ENCODE measurements at places on chromosomes 1 and 21. TPM values are rescaled to one million over a fixed set of nuclear protein-coding genes. Genes with fewer than 3 reads are reported as not detected.

Gene LCE2C
- not detected for total RNA-seq

Gene TRIM45
- 19.0 TPM for total RNA-seq

Gene OR10J1
- not detected for total RNA-seq

Gene CSF1
- total RNA-seq: 2.7 TPM

Gene C8A
- not detected for total RNA-seq

Gene PTPN7
- total RNA-seq: not detected

Gene RIIAD1
- total RNA-seq: not detected

Gene RHCE
- 0.22 TPM for total RNA-seq

Gene PBXIP1
- 64.0 TPM for total RNA-seq

Gene TSPEAR
- total RNA-seq: not detected

Gene C8B
- total RNA-seq: not detected

Gene CTTNBP2NL
- total RNA-seq: 27.2 TPM

Gene GRHL3
- total RNA-seq: 1.1 TPM

Gene KCNT2
- 29.8 TPM for total RNA-seq

Gene CLCA1
- total RNA-seq: not detected

Gene HUNK
- 4.7 TPM for total RNA-seq

Gene KCNJ10
- not detected for total RNA-seq

Gene SPATA17
- total RNA-seq: 2.1 TPM

Gene NBPF6
- not detected for total RNA-seq

Gene PTPRU
- total RNA-seq: 68.9 TPM

Gene LRRC39
- total RNA-seq: 0.87 TPM

Gene TNN
- total RNA-seq: not detected

Gene TMEM240
- total RNA-seq: 13.3 TPM

Gene CORT
- not detected for total RNA-seq

Gene TFAP2E
- total RNA-seq: not detected

Gene ARHGEF2
- 79.7 TPM for total RNA-seq

Gene TPTE
- total RNA-seq: not detected

Gene EXO1
- 32.2 TPM for total RNA-seq

Gene TMEM269
- 0.47 TPM for total RNA-seq

Gene CACHD1
- 61.0 TPM for total RNA-seq

Measured in neural progenitor cell (in vitro differentiated cells).